Activated CD4-positive, alpha-beta memory T cell treated with anti-CD3 and anti-CD28 coated beads, Interleukin-2, amount 10 ng/mL, durations not matched to agents 7 days and 5 days (primary cell): ENCODE measurements at places on chromosomes 6 and 20. TPM values are rescaled to one million over a fixed set of nuclear protein-coding genes. Genes with fewer than 3 reads are reported as not detected.

FKBP1C gene
- total RNA-seq, result 0.55 TPM

NKX2-2 gene
- total RNA-seq, result not detected

EEF1A1 gene
- 7,440 TPM for total RNA-seq

HLA-DRB5 gene
- total RNA-seq, result 12.7 TPM

TFAP2A gene
- total RNA-seq, result 0.20 TPM
